ENCODE measurements at places on chromosomes 2 and 18. TPM values are rescaled to one million over a fixed set of nuclear protein-coding genes. Genes with fewer than 3 reads are reported as not detected.

PMAIP1 gene
- 101 TPM for total RNA-seq

PCARE gene
- total RNA-seq, result not detected

OTX1 gene
- not detected for total RNA-seq

PTGR3 gene
- 14.1 TPM for total RNA-seq

SLC9A4 gene
- not detected for total RNA-seq

PTPN2 gene
- 49.4 TPM for total RNA-seq

KHK gene
- total RNA-seq, result 4.7 TPM

IL1A gene
- total RNA-seq, result not detected

UPP2 gene
- total RNA-seq, result not detected

MARCO gene
- not detected for total RNA-seq

TTN gene
- 29.2 TPM for total RNA-seq

DLGAP1 gene
- 0.31 TPM for total RNA-seq

ADRA2B gene
- 0.84 TPM for total RNA-seq

SIX3 gene
- not detected for total RNA-seq

SNTG2 gene
- total RNA-seq, result 1.1 TPM

MRPL19 gene
- total RNA-seq, result 10.7 TPM

MBOAT2 gene
- 2.0 TPM for total RNA-seq

ARHGEF33 gene
- not detected for total RNA-seq

HOXD11 gene
- total RNA-seq, result not detected

SPOPL gene
- 12.0 TPM for total RNA-seq

MATN3 gene
- not detected for total RNA-seq

ALKAL2 gene
- not detected for total RNA-seq

PJVK gene
- 4.2 TPM for total RNA-seq

SERPINB10 gene
- not detected for total RNA-seq

GAREM1 gene
- 0.34 TPM for total RNA-seq

RPIA gene
- total RNA-seq, result 24.7 TPM
